Fibroblast of villous mesenchyme (primary cell): ENCODE measurements at places on chromosomes 1 and 21. TPM values are rescaled to one million over a fixed set of nuclear protein-coding genes. Genes with fewer than 3 reads are reported as not detected.

- no peak for DNase-seq
Measured at GRCh38 chr21:15425049-15425448, 304.7 kb upstream of the USP25 start.

GRCh38 chr21:20783611-20784010 lies 214.6 kb upstream of the NCAM2 start:
- DNase-seq: no peak

- peak; percentile 42 for DNase-seq
Measured at GRCh38 chr1:234726359-234726943, 116.5 kb upstream of the IRF2BP2 start.

DNA sequence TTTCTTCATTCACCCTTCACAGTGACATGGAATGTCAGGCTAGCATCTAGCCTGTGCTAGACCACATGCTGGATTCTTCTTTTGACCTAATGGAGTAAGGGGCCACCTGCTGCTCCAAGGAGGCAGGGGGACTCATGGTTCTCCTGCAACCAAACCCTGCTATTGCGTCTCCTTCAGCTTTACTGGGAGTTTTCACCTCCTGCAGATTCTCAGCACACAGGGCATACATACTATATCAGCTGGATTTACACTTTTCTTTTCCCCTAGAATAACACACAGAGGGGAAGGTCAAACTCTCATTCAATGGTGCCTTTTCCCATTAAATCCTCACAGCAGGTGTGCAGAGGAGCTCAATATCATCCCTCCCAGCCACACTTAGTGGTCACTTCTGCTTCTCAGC lies 16.6 kb upstream of the AK5 start:
- no peak for DNase-seq

DNA sequence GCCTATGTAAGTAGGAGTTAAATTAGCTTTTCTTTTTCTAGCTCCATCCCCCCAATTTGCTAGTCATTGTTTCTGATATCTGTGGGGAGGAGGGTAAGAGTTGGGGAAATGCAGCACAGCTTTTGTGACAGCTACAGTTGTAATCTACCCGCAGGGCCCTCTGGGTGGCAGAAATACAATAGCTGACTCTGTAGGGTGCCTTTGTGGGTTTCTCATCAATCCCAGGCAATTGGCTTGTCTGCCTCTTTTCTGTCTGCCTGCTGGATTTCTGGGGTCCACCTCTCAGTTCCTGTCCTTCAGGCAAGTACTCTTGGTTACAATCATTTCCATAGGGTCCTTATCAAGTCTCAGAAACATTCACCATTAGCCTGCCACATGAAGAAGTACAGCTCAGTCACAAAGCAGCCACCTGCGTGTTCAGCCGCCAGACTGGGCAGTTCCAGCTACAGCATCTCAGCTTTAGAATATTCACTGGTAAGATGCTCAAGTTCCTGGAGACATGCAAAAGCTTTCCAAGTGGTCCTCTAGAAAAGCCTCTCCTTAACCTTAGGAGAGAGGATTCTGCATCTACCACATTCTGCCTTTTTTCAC lies 19.2 kb upstream of the SLC44A5 start:
- DNase-seq: no peak

- DNase-seq: peak; percentile 4
Measured at GRCh38 chr1:192660613-192661012, 24.7 kb downstream of the RGS13 start.

The KCNE2 gene
- total RNA-seq: not detected in 2 replicates
